ENCODE measurements at places on chromosomes 12 and 14. TPM values are rescaled to one million over a fixed set of nuclear protein-coding genes. Genes with fewer than 3 reads are reported as not detected.

DNA sequence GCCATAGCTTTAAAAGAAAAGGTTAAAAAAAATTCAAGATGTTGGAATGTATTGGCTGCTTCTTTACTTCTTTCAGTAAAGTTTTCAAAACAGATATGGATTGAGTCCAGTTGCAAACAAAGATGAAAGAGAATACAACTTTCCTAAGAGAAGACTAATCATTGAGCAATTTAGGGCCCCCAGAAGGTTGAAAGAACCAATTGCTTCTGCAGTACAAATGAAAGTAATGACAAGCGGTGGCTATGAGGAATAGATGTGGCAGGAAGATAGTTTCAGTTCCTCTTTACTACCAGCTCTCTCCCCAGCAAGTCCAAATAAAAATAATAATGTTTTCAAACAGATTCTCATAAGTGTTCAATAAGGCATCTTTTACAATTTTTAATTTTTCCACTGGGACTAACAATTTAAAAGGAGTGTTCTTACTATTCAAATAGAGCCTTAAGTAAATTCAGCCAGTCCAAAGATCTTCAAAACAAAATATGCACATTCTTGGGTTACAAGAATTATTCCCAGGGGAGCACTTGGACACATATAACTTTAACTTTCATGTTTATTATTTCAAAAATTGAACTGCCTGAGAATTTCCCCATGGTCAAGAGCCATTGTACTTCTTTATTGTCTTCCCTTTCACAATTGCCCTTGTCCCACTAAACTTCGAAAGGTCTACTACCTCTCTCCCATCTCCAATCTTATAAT lies 62.3 kb upstream of the PPP1R12A start:
- peak; percentile 45 for DNase-seq
- H3K27ac ChIP-seq: no peak overlapping the region
- H3K4me1 ChIP-seq: no peaks in the 10 kb centered on the region
- no peaks in the 10 kb centered on the region for H3K36me3 ChIP-seq
- no peak overlapping the region for H3K4me3 ChIP-seq
- H3K27me3 ChIP-seq: no peaks in the 10 kb centered on the region

DNA sequence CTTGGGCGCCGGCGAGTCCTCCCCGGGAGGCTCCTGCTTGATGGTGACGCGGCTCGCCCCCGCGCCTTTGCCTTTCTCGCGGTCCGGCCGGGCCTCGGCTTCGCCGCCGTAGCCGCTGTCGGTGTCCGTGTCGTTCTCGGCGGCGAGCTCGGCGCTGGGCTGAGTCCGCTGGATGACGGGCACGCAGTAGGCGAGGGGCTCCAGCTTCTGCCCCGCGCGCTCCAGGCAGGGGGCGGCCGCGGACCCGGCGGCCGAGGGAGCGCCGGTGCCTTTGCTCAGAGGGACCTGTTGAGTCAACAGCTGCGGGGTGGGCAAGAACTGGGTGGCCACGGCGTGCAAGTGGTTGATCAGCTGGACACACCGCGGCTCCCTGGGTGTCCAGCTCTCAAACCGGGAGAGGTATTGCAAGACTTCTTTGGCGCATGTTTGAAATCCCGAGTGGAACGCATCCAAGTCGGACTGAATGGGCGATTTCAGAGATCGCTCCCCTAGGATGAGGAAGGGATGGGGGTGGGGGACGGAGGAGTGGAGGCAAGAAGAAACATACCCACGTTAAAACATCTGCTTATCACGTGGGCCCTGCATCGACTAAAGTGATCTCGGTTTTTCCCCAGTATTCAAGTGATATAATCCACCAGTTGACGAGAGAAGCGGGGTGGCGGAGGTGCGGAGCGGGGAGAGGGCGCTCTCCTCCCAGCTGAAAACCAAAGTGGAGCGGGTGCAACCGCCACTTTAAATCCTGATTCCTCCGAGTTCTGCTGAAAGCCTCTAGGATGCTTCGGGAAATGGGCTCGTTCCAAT lies 2.0 kb downstream of the BHLHE41 start:
- H3K4me1 ChIP-seq: peaks cover 26% of the 10 kb centered on the region
- H3K4me3 ChIP-seq: peak overlapping the region; percentile 64
- H3K27me3 ChIP-seq: peaks cover 38% of the 10 kb centered on the region
- DNase-seq: no peak
- H3K36me3 ChIP-seq: no peaks in the 10 kb centered on the region
- no peak overlapping the region for H3K27ac ChIP-seq

- H3K4me1 ChIP-seq: no peaks in the 10 kb centered on the region
- H3K27ac ChIP-seq: no peak overlapping the region
- DNase-seq: no peak
- H3K4me3 ChIP-seq: no peak overlapping the region
- peaks cover 5% of the 10 kb centered on the region for H3K27me3 ChIP-seq
- H3K36me3 ChIP-seq: no peaks in the 10 kb centered on the region
Measured at GRCh38 chr14:102538602-102539543, 29.3 kb upstream of the ANKRD9 start.

DNA sequence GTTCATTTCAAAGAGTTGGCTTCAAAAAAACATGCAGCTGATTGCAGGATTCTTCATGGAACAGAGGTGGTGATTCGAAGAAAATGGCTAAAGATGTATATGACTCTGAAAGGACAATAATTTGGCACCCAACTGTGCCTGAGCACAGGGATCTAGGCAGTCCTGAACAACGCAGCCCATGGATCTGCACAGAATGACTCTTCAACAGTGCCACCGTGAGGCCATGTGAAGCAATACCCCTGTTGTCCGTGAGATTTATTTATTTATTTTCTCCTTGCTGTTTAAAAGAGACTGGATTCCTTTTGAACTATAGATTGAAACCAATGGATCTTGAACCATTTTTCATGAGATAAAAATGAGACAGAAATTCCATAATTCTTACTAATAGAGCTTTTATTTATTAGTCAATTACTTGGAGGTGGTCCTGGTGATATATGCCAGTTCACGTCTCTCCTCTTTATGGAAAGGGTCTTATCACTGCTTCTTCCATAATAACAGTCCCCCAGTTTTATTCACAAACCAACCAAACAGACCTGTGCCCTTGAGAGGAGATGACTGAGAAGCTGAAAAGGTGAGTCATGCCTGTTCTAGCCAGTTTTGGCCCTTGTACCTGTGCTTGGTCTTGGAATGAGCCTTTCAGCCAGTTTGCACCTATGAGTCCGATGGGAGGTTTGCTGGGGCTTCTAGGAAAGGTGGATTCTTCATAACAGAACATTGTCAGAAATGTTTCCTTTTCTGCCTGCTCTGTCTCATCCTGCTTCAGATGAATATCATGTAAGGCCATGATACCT lies 1598.3 kb downstream of the AACS start:
- H3K36me3 ChIP-seq: no peaks in the 10 kb centered on the region
- H3K27me3 ChIP-seq: no peaks in the 10 kb centered on the region
- no peak overlapping the region for H3K4me3 ChIP-seq
- no peak overlapping the region for H3K27ac ChIP-seq
- no peaks in the 10 kb centered on the region for H3K4me1 ChIP-seq

DNA sequence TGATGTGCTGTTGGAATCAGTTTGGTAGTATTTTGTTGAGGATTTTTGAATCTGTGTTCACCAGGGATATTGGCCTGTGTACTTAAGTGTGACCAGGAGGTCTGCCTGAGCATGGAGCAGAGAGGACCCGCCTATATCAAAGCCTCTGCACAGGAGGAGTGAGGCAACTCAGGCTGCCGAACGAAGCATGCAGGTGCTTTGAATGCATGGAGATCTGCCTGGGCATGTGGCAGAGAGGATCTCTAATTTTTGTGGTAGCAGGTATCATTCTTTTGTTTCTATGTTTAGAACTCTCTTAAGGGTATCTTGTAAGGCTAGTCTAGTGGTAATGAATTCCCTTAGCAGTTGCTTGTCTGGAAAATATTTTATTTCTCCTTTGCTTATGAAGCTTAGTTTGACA lies 26.9 kb downstream of the RAB3IP start:
- DNase-seq: no peak
- H3K27me3 ChIP-seq: no peaks in the 10 kb centered on the region
- H3K4me3 ChIP-seq: no peak overlapping the region
- H3K36me3 ChIP-seq: peaks cover 12% of the 10 kb centered on the region

DNA sequence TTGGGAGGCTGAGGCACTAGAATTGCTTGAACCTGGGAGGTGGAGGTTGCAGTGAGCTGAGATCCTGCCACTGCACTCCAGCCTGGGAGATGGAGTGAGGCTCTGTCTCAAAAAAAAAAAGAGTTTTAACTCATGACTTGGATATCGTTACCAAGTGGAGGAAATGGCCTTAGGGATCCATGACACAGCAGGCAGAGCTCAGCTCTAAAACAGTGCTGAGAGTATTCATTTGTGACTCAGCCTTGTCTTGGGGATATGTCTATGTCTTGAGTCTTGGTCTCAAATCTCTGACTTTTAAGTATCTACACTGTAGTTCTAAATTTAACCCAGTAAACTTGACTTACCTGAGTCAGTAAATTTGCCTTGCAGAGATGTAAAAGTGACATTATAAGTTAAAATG lies 8.8 kb upstream of the PEX5 start:
- no peaks in the 10 kb centered on the region for H3K36me3 ChIP-seq
- H3K27me3 ChIP-seq: no peaks in the 10 kb centered on the region
- H3K4me1 ChIP-seq: no peaks in the 10 kb centered on the region
- no peak overlapping the region for H3K27ac ChIP-seq
- no peak for DNase-seq

DNA sequence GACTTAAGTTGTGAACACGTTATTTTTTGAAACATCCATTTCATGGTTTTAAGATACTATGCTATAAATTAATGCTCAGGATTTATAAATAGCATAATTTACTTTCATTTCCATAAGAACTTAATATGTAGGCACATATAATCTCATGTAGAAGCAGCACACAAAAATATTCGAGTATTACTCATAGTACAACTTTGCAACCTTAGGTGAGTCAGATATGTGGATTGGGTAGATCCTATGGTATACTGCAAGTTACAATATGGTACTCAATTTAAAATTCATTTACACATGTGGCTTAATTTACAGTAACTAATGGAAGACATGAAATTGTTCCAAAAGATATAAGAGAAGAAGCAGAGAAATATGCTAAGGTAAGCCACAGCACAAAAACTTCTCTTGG lies 26.0 kb downstream of the PSMA3 start:
- H3K27ac ChIP-seq: no peak overlapping the region
- H3K4me3 ChIP-seq: no peak overlapping the region
- H3K4me1 ChIP-seq: no peaks in the 10 kb centered on the region
- peaks cover 34% of the 10 kb centered on the region for H3K36me3 ChIP-seq
- no peak for DNase-seq
- no peaks in the 10 kb centered on the region for H3K27me3 ChIP-seq

GRCh38 chr14:70828188-70828587 lies 18.9 kb upstream of the MAP3K9 start:
- DNase-seq: no peak
- no peak overlapping the region for H3K4me3 ChIP-seq
- H3K4me1 ChIP-seq: no peaks in the 10 kb centered on the region
- H3K27ac ChIP-seq: no peak overlapping the region

DNA sequence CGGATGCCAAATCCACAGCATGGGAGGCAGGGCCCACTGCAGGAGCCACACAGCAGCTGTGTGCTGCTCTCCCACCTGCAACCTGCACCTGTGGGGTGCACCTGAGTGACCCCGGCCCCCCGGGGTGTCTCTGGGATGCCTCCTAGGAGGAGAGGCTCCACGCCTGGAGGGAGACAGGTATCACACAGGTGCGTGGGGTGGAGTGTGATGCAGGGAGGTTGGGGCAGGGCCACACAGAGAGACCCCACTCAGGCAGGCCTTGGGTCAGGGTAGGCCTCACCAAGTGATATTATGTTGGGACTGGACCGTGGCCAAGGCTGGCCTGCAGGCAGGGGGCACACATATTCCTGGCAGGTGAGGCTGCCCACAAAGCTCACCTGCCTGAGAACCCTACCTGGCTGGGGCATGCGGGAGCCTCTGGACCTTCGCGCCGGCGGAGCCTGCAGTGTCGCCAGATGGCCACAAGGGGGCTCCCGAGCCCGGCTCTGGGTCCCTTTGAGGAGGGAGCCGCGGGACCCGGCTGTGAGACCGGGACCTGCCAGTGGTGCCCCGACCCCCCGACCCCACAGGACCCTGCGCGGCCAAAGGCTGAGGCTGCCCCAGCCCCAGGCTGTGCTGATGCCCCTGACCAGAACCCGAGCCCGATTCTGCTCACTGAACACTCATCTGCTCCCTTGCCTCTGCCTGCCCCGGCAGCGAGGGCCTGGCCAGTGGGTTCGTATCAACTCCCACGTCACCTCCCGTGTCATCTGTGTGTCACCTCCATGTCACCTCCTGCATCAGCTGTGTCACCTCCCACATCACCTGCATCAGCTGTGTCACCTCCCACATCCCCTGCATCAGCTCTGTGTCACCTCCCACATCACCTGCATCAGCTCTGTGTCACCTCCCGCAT lies 11.4 kb downstream of the TMEM121 start:
- no peak overlapping the region for H3K27ac ChIP-seq
- no peaks in the 10 kb centered on the region for H3K4me1 ChIP-seq
- no peak for DNase-seq
- H3K27me3 ChIP-seq: no peaks in the 10 kb centered on the region

DNA sequence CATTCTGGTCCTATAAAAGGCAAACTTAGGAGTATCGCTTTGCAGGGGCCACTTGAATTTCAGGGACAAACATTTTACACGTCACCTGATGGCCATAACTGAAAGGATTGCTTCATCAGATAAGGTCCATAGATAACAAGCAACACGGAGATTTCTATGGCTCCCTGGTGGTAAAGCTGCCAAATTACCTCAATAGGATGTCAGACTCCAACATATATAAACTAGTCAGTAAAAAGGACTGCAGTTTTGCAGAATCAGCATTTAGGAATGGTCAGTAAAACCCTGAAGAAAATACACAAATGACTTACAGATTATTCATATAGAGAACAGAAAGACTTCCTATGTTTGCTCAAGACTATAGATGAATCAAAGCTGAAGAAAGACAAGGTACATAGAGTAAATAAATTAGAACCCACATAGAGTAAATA lies 66.1 kb upstream of the GRIP1 start:
- no peak for DNase-seq
- no peak overlapping the region for H3K4me3 ChIP-seq
- H3K27me3 ChIP-seq: peaks cover 2% of the 10 kb centered on the region
- H3K27ac ChIP-seq: no peak overlapping the region

DNA sequence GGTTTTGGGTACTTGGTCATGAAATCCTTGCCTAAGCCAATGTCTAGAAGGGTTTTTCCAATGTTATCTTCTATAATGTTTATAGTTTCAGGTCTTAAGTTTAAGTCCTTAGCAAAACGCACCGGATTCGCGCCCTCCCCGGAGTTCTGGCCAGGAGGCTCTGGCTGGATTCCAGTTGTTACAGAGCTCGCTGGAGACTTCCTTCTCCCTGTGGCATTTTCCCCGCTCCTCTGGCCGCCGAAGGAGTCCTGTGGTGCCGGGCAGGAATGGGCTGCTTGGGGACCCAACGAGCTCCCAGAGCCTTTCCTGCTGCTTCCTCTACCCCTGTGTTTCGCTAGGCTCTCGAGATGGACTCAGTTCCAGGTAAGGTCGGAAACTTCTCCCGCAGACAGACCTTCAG lies 335.9 kb downstream of the AEBP2 start:
- no peak overlapping the region for H3K4me3 ChIP-seq
- H3K36me3 ChIP-seq: no peaks in the 10 kb centered on the region
- no peak overlapping the region for H3K27ac ChIP-seq
- no peaks in the 10 kb centered on the region for H3K27me3 ChIP-seq

- no peak overlapping the region for H3K4me3 ChIP-seq
- no peak for DNase-seq
- no peaks in the 10 kb centered on the region for H3K4me1 ChIP-seq
- H3K36me3 ChIP-seq: no peaks in the 10 kb centered on the region
Measured at GRCh38 chr14:63663428-63664341, 22.0 kb upstream of the WDR89 start.

The DACT1 gene
- 1.3 TPM for total RNA-seq

The SDR9C7 gene
- not detected for total RNA-seq

The MIP gene
- not detected for total RNA-seq

The BCL7A gene
- 13.8 TPM for total RNA-seq

The ART4 gene
- not detected for total RNA-seq

The PPP1R36 gene
- not detected for total RNA-seq

The NFKBIA gene
- 303 TPM for total RNA-seq

The NGB gene
- total RNA-seq: not detected

The KRT83 gene
- total RNA-seq: not detected

The TCL1B gene
- total RNA-seq: not detected

The NTF3 gene
- not detected for total RNA-seq

The GPD1 gene
- total RNA-seq: 0.26 TPM
